ENCODE measurements at places on chromosomes 1 and 21.

GRCh38 chr1:222181191-222181590 is 366.7 kb downstream of the HHIPL2 start:
- no peaks in the 10 kb centered on the region for H3K4me1 ChIP-seq
- no peak for DNase-seq
- peaks cover 8% of the 10 kb centered on the region for H3K27me3 ChIP-seq
- no peak overlapping the region for H3K27ac ChIP-seq
- no peak overlapping the region for H3K4me3 ChIP-seq

- DNase-seq, result no peak
- no peak overlapping the region for H3K4me3 ChIP-seq
- H3K27ac ChIP-seq, result peak overlapping the region; percentile 30
- no peaks in the 10 kb centered on the region for H3K36me3 ChIP-seq
Measured at GRCh38 chr1:200624679-200625335, 4.3 kb upstream of the KIF14 start.

- peaks cover 15% of the 10 kb centered on the region for H3K36me3 ChIP-seq
- peaks cover 9% of the 10 kb centered on the region for H3K4me1 ChIP-seq
- no peak for DNase-seq
Measured at GRCh38 chr1:178452013-178452412, 44.8 kb downstream of the CLEC20A start.

- H3K4me1 ChIP-seq, result no peaks in the 10 kb centered on the region
- H3K27ac ChIP-seq, result no peak overlapping the region
- no peak overlapping the region for H3K4me3 ChIP-seq
- H3K27me3 ChIP-seq, result peaks cover 8% of the 10 kb centered on the region
Measured at GRCh38 chr1:190373705-190374336, 103.8 kb downstream of the BRINP3 start.

- peaks cover 2% of the 10 kb centered on the region for H3K36me3 ChIP-seq
- H3K27ac ChIP-seq, result no peak overlapping the region
- DNase-seq, result no peak
Measured at GRCh38 chr21:27189870-27190269, 223.0 kb upstream of the ADAMTS5 start.

All from mesothelial cell of epicardium (in vitro differentiated cells).